ENCODE measurements at places on chromosomes 4 and X.
A peak's percentile ranks its signal among the peaks of the same experiment; 100 is the strongest.

GRCh38 chrX:25144043-25144940 lies 128.5 kb upstream of the ARX start:
- DNase-seq, result peak; percentile 26

DNA sequence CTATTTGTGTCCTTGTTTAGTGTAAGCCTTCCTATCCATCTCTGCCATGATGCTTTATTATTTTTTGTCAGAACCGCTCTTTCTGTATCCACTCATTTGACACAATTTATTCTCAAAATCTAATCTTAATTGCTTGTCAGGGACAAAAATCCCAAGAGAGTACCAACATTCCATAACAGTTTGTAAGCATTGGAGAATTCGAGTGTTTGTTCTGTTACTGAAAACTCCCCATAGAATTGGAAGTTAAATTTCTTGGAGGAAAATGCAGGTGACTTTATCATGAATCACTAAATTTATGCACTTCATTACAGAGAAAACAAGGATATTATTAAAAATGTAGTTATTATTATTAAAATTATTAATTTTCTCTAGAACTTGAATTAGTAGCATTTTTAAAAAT lies 1986.1 kb downstream of the ARAP2 start:
- DNase-seq, result no peak

GRCh38 chr4:2365913-2366210 lies 52.6 kb downstream of the ZFYVE28 start:
- no peak for DNase-seq

- DNase-seq, result no peak
Measured at GRCh38 chr4:54333657-54334056, 104.6 kb downstream of the PDGFRA start.

GRCh38 chr4:40721730-40722171 lies 28.0 kb upstream of the NSUN7 start:
- DNase-seq, result no peak

GRCh38 chrX:132033166-132033565 lies 10.1 kb downstream of the STK26 start:
- DNase-seq, result no peak

DNA sequence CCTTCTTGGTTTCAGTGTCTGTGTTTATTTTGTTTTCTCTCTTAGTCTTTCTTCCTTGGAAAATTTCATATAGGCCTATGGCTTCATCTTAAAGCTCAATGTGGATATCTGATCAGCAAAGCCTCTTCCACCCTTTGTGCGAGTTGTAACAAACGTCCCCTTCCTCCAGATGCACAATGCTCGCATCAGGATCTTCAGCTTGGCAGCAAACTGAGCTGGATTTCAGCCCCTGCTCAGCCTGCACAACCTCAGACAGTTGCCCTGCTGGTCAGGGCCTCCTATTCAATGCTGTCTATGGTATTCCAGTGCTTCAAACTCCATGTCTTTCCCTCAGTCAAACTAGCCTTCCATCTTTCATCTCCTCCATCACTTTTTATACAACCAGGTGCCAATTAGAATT lies 309.4 kb downstream of the ARHGAP24 start:
- no peak for DNase-seq

- no peak for DNase-seq
Measured at GRCh38 chr4:17823871-17824669, 13.3 kb downstream of the NCAPG start.

DNA sequence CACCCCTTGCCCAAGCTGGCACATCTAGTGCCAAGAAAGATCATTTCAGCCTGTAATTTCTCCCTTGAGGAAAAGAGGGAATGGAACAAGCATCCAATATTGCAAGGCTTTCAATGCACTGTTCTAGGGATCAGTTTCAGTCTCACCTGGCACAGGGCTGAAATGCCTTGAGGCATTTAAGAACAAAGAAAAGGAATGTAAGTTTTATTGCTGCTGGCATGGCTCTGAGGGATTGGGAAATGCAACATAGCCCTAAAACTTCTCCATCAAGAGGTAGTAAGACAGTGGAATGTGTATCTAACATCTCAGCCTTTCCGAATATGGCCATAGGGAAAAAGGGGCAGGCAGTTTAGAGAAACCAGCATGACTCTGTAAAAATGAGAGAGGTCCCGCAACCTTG lies 732.6 kb upstream of the LCORL start:
- DNase-seq, result no peak

DNA sequence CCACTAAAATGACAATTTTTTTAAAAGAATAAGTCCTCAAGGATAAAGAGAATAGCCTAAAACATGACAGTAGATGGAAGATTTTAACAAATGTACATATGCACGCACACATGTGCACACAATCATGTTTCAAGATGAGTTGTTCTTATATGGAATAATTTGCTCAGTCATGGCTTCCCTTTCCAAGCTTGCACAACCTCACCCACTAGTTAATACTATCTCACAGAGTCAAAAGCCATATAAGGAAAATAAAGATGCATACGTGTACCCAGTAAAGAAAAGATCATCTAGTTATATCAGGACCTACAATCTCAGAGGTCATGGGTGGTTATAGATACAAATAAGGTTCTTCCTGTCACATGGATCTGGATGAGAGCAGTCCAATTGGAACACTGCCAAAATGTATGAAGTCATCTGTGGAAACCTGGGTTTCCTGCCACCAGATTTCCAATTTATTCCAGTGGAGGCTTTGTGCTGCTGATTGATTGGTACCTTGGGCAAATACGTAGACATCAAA lies 56.1 kb downstream of the FAM13A start:
- DNase-seq, result no peak

Data from renal pelvis (tissue), 12 donors.